Fibroblast of the conjunctiva (primary cell): ENCODE measurements at places on chromosomes 2 and 18.

GRCh38 chr2:239193925-239194677, 206.7 kb downstream of the HDAC4 start:
- no peak for DNase-seq

DNA sequence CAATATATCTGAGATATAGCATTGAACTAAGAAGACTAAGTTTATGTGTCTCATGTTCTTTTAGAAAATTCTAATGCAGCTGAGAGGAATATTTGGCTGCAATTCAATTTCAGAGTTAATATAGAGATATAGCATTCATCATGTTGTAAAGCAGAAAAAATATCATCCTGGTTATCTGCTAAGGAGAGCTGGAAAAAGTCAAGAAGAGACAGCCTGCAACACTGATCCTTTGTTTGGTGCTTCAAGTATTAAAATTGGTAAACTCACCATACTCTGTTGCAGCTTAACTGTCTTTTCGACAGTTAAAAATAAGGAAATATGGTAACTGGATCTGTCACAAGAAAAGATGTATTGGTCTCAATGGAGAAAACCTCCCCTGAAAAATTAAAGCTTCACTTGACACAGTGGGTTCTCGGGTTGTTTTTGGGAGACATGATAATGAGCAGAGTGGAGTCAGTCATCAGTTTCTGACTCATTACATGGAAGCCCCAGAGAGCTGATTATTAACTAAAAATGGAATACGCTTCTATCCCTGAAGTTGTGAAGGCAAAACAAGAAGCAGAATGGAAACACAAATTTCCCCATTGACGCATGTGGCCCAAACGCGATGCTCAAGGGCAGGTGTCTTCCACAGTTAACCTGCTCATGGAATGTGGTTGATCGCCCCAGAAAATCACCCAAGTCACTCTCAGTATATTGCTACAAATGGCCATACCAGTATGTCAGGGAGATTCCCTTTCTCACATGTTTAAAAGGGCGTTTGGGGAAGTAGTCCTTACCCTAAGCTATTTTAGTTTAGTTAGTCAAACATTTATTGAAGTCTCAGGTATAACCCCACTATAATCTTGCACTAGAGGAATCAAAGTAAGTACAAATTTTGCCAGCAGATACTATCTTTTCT, 8.2 kb downstream of the BCL2 start:
- no peak for DNase-seq

- DNase-seq, result no peak
Observed at GRCh38 chr2:208466151-208466919, 59.7 kb downstream of the PTH2R start.

DNA sequence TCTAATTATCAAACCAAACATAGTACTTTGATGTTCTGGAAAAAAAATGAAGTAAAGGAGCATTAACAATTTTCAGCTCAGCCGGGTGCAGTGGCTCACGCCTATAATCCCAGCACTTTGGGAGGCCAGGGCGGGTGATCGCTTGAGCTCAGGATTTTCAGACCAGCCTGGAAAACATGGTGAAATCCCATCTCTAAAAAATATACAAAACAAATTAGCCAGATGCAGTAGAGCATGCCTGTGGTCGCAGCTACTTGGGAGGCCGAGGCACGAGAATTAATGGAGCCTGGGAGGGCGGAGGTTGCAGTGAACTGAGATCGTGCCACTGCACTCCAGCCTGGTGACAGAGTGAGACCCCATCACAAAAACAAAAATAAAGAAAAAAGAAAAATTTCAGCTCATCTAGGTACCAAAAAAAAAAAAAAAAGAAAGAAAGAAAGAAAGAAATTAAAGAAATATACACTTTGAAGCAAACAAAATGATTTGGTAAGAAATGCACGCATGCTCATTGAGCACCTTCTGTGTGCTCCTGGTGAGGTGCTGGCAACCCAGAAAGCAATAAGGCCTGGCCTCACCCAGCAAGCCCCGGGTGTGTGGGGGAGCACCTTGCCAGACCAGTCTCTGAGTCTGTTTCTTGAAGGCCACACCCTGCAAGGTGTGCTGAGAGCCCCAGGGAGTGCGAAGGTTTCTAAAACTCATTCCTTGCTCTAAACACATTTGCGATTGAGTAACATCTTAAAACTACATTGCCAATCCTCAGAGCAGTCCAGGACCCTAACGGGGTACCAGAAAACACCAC, 133.5 kb downstream of the TFCP2L1 start:
- DNase-seq, result no peak

- no peak for DNase-seq
Observed at GRCh38 chr2:113056521-113056920, 2.5 kb upstream of the IL36RN start.
